ENCODE measurements at places on chromosomes 6 and 20.
A peak's percentile ranks its signal among the peaks of the same experiment; 100 is the strongest.

DNA sequence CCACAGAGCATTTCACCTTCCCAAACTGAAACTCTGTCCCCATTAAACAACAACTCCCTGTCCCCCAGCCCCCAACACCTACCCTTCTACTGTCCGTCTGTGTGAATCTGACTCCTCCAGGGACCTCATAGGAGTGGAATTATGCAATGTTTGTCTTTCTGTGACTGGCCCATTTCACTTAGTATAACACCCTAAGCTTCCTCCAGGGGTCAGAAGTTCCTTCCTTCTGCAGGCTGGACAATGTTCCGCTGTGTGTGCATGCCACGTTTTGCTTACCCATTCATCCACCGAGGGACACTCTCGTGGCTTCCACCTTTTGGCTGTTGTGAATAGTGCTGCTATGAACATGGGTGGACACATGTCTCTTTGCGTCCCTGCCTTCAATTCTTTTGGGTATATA, 37.6 kb upstream of the MPC1 start:
- DNase-seq, result no peak

DNA sequence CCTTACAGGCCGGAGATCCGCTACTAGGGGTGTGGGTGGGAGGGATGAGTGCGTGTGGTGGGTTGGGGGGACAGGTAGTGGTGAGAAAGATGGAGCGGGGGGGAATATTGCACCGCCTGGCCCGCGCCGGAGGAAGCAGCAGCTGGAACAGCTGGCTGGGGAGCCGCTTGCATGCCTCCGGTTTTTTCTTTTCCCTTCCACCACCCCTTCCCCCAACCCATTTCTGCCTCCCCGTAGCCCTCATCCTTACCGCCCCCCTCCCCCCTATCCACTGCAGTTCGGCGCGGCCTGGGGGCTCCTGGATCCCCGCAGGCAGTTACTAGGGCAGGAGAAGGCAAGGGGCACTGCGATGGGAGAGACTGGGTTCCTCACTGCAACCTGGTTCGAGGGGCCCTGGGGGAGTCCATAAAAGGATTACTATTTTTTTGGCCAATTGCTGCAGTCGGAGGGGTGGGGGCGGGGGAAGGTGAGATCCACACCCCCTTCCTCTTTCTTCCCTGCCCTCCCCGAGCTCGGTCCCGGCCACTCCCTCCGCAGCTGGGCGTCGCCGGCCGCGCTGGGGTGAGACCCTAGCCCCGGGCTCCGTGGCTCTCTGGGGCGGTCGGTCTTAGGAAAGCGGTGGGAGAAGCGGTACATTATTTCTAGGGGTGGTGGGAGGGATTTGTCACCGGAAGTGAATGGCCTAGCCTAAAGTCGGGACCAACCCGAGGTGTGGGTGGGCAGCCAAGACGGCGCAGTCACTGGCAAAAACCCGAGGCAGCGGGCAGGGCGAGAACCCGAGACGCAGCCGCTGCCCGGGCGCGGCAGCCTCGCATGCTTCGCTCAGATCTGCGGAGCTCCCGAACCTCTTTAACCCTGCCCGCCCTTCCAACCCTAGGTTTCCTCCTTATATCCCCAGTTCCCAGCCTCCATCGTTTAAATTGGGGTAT, 824 bp upstream of the TBCC start:
- DNase-seq, result peak; percentile 98

GRCh38 chr20:17343656-17344452, 117.0 kb downstream of the PCSK2 start:
- no peak for DNase-seq

- DNase-seq, result no peak
Measured at GRCh38 chr6:77876300-77876699, 223.5 kb downstream of the MEI4 start.

DNA sequence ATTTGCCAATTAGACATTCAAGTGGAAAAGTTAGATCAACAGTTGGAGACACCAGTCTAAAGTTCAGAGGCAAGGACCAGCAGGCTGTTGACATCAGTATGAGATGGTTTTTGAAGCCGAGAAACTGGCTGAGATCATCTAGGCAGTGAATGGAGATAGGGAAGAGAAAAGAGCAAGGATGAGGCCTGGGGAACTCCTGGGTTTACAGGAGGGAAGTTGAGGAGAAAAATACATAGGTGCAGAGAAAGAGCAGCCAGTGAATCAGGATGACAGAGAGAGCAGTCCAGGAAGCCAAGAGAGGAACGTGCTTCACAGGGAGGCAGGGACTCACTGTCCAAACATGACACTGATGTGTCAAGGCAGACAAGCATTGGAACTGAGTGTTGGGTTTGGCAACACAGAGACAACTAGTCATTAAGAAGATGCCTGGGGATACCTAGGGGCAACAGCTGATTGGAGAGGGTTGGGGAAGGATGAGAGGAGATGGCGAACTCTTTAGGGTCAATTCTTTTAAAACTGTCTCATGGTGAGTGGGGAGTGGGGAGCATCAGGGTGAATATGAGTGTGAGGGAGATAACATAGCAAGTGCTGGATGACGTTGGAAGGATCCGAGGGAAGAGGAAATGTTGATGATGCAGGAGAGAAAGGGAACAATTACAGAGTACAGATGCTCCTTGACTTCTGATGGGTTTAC, 13.2 kb upstream of the SALL4 start:
- DNase-seq, result no peak

DNA sequence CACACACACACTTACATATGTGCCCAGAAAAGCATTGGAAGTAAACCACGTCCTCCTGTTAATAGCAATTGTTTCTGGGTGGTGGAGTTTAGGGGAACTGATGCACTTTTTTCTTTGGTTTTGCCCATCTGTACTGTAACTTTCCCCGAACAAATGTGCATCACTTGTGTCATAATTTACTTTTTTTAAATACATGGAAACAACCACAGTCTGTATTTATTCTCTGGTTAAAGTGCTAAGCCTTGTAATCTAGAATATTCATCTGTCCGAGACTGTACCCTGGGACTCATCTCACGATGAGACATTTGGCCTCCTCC, 61.5 kb upstream of the CD93 start:
- no peak for DNase-seq

DNA sequence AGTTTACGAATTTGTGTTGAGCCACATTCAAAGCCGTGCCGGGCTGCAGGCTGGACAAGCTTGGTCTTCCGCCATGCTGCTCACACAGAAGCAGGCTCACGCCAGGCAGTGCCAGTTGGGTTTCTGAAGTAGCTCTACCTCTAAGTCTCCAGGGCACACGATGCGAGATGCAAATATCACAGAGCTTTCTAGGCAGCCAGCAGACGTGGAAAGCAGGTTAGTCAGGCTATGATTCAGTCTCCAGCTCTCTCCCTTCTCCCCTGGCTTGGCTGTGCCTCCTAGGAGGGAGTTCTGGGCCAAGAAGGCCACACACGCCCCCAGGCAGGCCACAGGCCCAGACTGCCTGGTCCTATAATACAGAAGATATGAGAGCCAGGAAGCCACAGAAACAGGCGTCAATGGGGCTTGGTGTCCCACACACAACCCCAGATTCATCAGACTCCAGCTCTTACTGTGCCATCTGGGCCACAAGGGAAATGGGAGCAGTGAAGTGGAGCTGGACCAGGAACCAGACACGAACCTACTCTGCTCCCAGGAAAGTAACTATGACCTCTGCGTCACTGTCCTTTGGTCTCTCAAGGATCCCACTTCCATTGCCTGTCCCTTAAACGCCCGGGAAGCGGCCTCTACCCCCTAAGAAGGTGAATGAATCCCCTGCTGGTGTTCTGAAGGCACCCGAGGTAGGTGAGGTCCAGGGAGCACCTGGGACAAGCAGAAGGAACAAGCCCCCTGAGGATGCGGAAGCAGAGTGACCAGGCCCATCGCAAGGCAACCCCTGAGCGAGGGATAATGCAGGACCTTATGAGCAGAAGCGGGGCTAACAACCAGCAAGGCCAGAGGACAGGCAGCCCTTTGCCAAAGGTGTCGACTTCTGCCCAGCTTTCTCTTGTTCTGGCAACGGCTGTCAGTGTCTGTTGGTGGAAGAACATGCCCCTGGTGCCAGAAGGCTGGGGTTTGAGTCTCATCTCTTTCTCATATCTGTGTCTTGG, 61.2 kb downstream of the GFOD1 start:
- DNase-seq, result peak; percentile 68

DNA sequence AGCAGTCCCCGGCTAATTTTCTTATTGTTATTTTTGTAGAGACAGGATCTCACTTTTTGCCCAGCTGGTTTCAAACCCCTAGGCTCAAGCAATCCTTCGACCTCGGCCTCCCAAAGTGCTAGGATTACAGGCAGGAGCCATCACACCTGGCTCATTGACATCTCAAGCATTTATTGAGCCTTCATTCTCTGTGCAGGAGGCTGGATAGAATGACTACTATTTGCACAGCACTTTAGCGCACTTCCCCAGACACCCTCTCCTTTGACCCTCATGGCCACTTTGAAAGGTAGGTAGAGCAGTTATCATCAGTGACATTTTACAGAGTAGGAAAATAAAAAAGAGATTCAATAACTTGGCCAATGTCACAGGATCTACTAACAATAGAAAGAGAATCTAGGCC, 124.0 kb upstream of the STXBP5 start:
- no peak for DNase-seq

DNA sequence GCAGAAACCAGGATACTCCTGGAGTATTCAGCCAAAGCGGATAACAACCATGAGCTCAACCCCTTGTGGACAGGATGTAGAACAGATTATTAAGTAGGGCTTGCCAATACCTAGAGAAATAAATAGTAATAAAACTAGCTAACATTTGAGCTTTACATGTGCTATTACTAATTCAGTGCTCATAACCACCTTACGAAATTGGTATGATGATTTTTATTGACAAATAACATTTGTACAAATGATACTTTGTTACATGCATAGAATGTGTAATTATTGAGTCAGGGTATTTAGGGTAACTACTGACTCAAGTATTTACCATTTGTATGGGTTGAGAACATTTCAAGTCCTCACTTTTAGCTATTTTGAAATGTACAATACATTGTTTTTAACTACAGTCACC, 287.9 kb downstream of the CDC5L start:
- no peak for DNase-seq

GRCh38 chr20:11394145-11394833, 523.4 kb upstream of the BTBD3 start:
- DNase-seq, result peak; percentile 36
